ENCODE measurements at places on chromosomes 6 and 20.

DNA sequence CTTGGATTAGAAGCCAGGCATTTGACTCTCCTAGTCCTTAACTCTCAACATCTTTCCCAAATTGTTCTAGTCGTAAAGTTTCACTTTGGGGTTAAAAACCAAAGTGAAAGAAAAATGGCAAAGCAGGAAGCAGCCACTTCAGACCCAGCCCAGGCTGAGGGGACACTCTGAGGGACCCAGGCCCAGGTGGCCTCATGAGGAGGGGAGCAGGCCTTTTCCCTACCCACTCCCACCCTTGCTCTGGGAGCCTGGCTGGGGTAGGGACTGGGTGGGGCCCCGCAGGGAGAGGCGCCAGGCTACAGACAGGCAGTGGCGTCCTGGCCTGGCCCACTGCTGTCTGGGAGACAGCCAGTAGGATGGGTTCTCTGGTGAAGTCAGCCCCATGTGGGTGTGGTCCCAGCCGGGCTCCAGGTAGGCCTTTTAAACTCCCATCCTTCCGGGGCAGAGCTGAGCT is 68.7 kb upstream of the MYL9 start:
- DNase-seq = no peak

- no peak for DNase-seq
Measured at GRCh38 chr6:11497881-11498280, 39.7 kb upstream of the TMEM170B start.

DNA sequence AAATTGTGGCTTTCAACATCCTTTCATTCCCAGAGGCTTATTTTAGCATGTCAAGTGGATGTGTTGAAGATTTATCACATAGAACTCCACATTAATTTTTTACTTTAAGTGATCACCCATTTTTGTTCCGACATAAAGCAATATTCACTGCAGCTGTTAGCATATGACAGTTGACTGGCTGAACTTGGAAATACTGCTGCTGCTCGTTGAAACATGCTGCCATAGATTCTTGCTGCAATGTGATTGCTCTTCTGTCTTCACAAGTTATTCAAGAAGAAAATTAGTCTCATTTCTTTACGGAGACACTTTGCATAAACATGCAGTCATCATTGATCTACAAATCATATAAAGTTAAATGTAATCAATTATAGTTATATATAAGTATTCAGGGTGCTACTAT is 248.4 kb downstream of the SAMD5 start:
- DNase-seq = no peak

DNA sequence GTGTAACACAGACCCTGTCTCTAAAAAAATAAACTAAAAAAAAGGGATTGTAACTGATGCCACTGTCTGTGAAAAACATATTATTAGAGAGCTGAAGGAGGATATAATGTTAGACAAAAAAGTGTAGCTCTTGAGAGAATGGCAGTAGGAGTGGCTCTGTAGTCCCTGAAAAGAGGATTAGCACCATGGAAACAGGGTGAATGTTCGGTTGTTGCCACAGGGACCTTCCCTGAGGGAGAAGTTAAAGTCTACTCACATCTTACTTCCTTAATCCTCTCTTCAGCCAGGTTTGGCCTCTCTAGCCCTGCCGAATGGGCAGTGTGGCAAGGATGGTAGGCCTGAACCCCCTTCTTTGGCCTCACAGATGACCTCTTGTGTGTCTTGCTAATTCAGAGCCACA is 12.1 kb downstream of the SCAND1 start:
- no peak for DNase-seq

DNA sequence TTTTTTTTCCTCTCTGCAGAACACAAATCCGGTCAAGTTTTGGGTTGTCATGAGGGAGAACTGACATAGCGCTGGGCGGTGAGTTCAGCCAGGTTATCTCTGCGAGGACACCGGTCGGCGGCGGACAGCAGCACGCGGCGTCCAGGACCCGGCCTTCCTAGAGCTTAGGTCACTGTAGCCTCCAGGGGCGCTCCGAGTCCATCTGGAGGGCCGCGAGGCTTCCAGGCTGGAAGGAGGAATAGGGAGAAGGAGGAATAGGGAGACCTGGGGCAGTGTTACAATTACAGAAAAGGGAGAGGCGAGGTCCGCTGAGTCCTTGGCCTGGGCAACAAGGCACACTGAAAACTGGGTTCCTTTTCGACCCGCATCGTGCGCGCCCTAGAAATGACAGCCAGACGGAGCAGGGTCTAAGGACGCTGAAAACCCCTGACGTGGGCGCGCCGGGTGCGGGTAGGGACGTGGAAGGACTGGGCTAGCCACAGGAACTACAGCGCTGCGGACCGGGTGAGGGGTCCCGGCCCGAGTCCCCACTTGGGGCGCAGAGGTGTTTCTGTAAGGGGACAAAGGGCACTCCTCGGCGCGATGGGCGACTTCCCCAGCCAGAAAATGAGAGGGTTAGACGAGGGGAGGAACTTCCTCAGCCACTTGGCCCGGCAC is 536 bp upstream of the FNDC1 start:
- DNase-seq = no peak
